ENCODE measurements at places on chromosomes 12 and 14.

- DNase-seq: no peak
Measured at GRCh38 chr12:14691560-14691959, 4.8 kb downstream of the GUCY2C start.

DNA sequence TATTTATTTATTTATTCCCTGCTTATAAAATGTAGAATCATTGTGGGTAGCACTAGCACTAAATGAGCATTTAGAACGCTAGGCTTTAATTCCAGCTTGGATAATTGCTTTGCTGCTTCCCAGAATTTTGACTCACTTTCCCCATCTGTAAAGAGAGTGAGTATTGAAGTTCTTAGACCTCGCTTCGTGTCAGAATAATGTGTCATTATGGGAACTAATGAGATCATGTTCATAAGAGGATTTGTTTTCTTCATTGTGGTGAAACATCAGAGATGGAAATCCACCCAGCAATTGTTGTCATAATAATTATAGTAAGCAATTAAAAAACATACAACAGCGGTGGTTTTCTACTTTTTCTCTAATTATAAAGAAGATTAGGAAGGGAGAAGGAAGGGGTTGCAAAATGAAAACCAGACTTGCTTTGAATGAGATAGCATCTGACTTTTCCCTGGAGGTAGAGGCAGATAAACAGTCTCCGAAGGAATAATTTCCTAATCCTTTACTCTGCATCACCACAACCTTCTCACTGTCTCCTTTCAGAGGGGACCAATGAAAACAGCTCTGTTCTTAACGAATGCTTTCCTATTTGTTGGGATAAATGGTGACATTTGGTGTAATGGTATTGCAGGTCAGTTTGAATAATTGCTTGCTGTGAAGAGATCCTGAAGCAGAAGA lies 86.8 kb upstream of the ARHGAP5 start:
- DNase-seq: peak; percentile 56

DNA sequence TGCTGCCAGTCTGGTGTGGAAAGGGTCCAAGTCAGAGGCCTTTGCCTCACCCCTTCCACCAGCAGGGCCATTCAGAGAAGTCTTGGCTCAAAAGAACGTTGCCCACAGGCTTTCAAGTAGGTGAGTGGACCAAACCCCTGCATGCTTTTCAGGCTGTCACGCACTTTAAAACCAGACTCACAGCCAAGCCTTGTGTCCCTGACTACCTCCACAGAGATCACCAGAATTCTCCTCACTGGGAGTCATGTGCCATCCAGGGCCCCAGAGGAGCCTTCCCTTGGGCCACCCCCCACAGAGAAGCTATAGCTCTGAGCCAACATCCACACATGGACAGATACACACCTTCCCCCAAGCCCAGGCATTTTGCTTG lies 283.1 kb downstream of the DPF3 start:
- peak; percentile 53 for DNase-seq

DNA sequence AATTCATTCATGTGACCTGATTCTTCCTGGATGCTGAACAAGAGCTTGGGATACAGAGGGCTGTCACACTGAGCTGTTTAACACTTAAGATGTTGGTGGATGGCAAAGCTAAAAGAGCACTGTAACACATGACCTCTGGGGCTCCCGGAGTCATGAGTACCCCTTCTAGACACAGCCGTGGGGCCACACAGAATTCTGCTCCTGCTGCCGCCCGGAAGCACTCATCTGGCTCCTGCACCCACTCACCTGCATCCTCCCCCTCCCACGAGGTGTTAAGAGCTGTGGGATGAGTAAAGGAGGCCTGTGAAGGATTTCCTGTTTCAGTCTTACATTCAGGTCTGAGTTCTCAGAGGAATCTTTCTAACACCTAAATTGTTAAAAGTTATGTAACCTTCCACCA lies 78.0 kb upstream of the SSTR1 start:
- DNase-seq: no peak

DNA sequence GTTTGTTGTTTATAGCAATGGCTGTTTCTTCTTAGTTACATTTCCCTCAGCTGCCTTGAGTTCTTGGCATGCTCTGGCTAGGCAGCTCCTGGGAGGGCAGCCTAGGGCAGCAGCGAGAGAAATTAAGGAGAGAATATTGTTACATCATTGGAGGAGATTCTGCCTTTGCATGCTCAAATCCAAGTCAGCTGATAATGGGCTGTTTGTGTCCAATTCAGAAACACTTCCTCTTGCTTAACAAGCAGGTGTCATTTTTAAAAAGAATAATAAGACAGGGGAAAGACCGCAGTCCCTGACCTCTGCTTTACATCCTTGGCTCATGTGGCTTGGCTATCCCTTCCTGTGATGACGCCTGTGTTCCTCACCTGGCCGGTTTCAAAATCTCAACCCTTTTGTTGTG lies 76.9 kb downstream of the ESR2 start:
- no peak for DNase-seq

All from fibroblast of skin of right biceps (primary cell).